ELF-1 (cell line): ENCODE measurements at places on chromosomes 11 and 22.
A peak's percentile ranks its signal among the peaks of the same experiment; 100 is the strongest.

GRCh38 chr22:45644714-45645113, 26.9 kb upstream of the ATXN10 start:
- no peak for DNase-seq

- DNase-seq = no peak
Measured at GRCh38 chr22:25038239-25038638, 85.7 kb downstream of the KIAA1671 start.

GRCh38 chr11:65429068-65429681, 6.6 kb downstream of the NEAT1 start:
- DNase-seq = peak; percentile 60

- peak; percentile 83 for DNase-seq
Measured at GRCh38 chr11:125871391-125872137, 15.9 kb upstream of the HYLS1 start.

GRCh38 chr11:125295931-125296330, 131.4 kb downstream of the PKNOX2 start:
- DNase-seq = no peak

DNA sequence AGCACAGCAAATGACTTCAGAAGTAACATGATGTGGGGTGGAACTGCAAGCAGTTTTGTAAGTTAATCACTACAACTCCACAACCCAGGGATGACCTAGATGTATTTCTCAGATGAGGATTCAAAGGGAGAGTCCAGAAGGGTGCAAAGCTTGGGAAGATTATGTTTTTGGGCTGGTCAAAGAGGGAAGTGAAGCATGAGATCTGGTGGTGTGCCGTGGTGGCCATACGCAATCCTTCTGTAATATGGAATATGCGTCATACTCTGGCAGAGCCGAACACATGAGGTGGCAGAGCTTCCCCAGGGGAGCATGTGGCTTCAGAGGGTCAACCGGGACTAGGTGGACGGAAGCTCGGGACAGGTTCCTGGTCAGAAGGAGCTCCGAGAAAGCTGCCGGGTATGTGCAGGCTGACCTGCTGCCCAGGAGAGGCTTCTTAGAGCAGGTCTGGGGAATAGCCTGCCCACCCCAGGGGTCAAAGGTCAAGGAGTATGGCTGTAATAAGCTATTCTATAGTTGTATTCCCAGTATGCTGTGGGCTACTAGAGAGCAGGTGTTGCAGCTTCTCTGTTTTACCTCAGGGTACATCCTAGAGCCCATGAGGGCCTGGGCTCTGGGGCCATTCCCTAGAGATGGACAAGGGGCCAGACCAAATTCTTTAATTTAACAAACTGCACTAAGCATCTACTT, 70.1 kb upstream of the PHOX2A start:
- no peak for DNase-seq

GRCh38 chr11:126186708-126187529, 24.5 kb downstream of the RPUSD4 start:
- no peak for DNase-seq

DNA sequence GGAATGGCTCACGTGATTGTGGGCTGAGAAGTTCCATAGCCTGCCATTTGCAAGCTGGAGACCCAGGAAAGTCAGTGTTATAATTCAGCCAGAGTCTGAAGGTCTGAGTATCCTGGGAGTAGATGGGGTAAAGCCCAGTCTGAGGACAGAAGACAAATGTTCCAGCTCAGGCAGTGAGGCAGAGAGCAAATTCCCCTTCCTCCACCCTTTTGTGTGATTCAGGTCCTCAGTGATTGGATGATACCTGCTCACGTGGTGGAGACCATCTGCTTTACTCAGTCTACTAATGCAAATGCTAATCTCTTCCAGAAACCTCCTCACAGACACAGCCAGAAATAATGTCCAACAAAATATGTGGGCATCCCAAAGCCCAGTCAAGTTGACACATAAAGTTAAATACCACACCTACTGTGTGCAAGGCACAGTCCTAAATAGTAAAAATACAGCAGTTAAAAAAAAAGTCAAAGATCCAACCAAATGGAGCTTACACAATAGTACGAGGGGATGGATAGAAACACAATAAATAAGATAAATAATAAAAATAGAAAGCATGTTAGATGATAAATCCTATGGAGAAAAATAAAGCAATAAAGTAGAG, 13.2 kb upstream of the APOL6 start:
- DNase-seq = no peak

DNA sequence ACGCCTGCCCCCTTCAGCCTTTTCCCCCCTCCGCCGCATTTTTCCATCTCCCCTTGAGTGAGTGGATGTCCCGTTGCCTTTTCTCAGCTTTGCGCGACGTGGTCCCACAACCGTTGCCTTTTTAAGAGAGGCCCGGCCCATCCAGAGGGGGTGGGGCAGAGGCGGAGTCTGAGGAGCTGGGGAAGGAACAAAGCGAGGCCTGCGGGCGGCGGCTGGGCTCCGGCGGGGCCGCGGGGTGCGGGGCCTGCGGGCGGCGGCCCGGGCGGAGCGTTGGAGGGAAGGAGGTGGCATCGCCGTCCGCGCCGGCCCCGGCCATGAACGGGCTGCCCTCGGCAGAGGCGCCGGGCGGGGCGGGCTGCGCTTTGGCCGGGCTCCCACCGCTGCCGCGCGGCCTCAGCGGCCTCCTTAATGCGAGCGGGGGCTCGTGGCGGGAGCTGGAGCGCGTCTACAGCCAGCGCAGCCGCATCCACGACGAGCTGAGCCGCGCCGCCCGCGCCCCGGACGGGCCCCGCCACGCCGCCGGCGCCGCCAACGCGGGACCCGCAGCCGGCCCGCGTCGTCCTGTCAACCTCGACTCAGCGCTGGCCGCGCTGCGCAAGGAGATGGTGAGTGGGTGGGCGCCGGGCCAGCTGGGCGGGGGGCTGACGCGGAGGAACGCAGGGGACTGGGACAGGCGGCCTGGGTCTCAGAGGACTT, at the start of gene FAM89B:
Gene FAM89B (plus strand): TSS at position 183 of the 696 bp plus-strand sequence. CDS start 132 bp downstream, at position 315.
- peak; percentile 69 for DNase-seq

DNA sequence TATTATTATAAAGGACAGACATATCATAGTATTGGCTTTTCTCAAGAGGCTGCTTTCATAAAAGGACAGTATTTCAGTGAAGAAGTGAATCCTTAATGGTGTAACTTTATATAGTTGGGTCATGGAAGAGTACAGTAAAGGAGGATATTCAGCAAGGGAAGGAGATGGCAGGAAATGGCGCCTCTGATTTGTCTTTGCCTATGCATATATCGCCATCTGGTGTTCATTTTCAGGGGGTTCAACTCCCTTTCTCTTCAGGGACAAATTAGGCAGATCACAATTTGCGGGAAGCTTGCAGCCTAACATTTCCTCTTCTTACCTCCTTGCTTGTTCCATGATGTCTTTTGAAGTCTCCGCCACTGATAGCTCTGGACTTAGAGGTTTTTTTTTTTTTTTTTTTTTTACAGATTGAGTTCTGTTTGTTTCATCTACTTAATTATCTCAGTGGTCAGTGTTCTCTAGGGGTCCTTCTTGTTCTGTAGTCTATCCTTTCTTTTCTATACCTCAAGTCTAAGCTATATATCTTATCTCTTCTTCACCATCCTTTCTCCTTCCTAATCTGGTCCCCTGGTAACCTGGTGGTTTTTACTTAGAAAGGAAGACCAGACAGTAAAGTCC, 21.8 kb upstream of the RRM1 start:
- peak; percentile 70 for DNase-seq

GRCh38 chr11:70063555-70063954, 14.6 kb upstream of the ANO1 start:
- DNase-seq = no peak
